ENCODE measurements at places on chromosomes 13 and 19. TPM values are rescaled to one million over a fixed set of nuclear protein-coding genes. Genes with fewer than 3 reads are reported as not detected.

KLK1 gene
- 2.7 TPM for total RNA-seq

GRCh38 chr19:1066748-1067340, at the start of gene ARHGAP45:
ARHGAP45 (plus strand) TSS chr19:1067167; CDS start chr19:1067406, 239 bp downstream.
- no peak for DNase-seq

GRCh38 chr13:33471204-33471603, 185.6 kb upstream of the STARD13 start:
- no peak for DNase-seq

DNA sequence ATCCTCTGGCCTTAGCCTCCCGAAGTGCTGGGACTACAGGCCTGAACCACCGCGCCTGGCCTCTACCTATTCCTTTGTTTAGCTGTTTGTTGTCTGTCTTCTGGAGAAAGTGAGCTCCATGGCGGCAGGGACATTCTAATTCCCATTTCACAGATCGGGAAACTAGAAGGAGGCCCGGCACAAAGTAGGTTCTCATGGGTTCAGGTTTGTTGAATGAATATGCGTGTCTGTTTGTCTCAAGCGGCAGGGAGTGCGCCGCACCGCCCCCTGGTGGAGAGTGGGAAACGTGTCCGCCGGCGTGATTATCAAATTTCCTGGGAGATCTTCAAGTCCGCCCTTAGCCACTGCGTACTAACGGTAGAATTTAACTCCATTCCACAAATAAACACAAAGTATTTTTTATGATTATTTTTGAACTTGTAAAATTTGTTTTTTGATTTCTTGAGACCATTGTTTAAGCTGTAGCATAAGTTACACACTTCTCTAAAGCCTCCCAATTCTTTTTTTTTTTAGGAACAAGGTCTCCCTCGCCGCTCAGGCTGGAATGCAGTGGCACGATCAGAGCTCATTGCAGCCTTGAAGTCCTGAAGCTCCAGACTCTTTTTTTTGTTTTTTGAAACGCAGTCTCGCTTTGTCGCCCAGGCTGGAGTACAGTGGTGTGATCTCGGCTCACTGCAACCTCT, 8.9 kb upstream of the CCDC9 start:
- DNase-seq: peak; percentile 78

GRCh38 chr13:92954746-92955145, 271.9 kb upstream of the GPC6 start:
- no peak for DNase-seq

GRCh38 chr13:34019870-34020269, 201.9 kb downstream of the RFC3 start:
- no peak for DNase-seq

GRCh38 chr13:67860315-67860714, 630.2 kb upstream of the PCDH9 start:
- no peak for DNase-seq

All from endothelial cell (in vitro differentiated cells).